ENCODE measurements at places on chromosomes 6 and 20. TPM values are rescaled to one million over a fixed set of nuclear protein-coding genes. Genes with fewer than 3 reads are reported as not detected.

ID1 gene
- total RNA-seq = 6.4 TPM

AURKA gene
- total RNA-seq = 1.9 TPM

DEFB124 gene
- not detected for total RNA-seq

ANGPT4 gene
- total RNA-seq = not detected

HLA-DQA1 gene
- total RNA-seq = not detected

THBD gene
- total RNA-seq = 27.5 TPM

GINS1 gene
- total RNA-seq = 3.2 TPM

TRIM26 gene
- total RNA-seq = 18.6 TPM

KCNG1 gene
- 6.8 TPM for total RNA-seq

EPB41L1 gene
- 14.1 TPM for total RNA-seq

OR2H2 gene
- not detected for total RNA-seq

RAET1L gene
- total RNA-seq = not detected

TMEM151B gene
- not detected for total RNA-seq

CDH26 gene
- total RNA-seq = 0.23 TPM

ADGRF5 gene
- 0.23 TPM for total RNA-seq

MYL9 gene
- total RNA-seq = 5.6 TPM

PLG gene
- not detected for total RNA-seq

STX11 gene
- 1.7 TPM for total RNA-seq

SMOC2 gene
- total RNA-seq = not detected

CCDC170 gene
- 0.23 TPM for total RNA-seq

SNAP91 gene
- under 0.01 TPM for total RNA-seq

TP53TG5 gene
- total RNA-seq = 0.12 TPM

HECA gene
- 11.3 TPM for total RNA-seq

TXLNB gene
- 0.23 TPM for total RNA-seq

IMPG1 gene
- total RNA-seq = not detected

C6orf118 gene
- not detected for total RNA-seq

PPIL6 gene
- total RNA-seq = 2.1 TPM

ERVFRD-1 gene
- total RNA-seq = not detected

BIRC7 gene
- not detected for total RNA-seq

TNFRSF6B gene
- 7.8 TPM for total RNA-seq

BMP7 gene
- total RNA-seq = under 0.01 TPM

MARCKS gene
- total RNA-seq = 128 TPM

PBOV1 gene
- not detected for total RNA-seq

BPIFA1 gene
- total RNA-seq = not detected

TINAG gene
- total RNA-seq = not detected

SIRPA gene
- total RNA-seq = 6.0 TPM

C20orf144 gene
- total RNA-seq = 0.15 TPM

BCLAF1 gene
- 57.0 TPM for total RNA-seq

TRIM38 gene
- total RNA-seq = 6.8 TPM

BPIFB4 gene
- total RNA-seq = 0.23 TPM

ARFGEF3 gene
- total RNA-seq = under 0.01 TPM

CRISP3 gene
- total RNA-seq = not detected

FHL5 gene
- total RNA-seq = not detected

FAXC gene
- total RNA-seq = 0.15 TPM

NKX2-2 gene
- not detected for total RNA-seq

AVP gene
- total RNA-seq = not detected

HLA-DOA gene
- under 0.01 TPM for total RNA-seq

PDYN gene
- not detected for total RNA-seq

RING1 gene
- total RNA-seq = 33.6 TPM

TSBP1 gene
- total RNA-seq = not detected

SLC17A1 gene
- not detected for total RNA-seq

SLC13A3 gene
- 1.3 TPM for total RNA-seq

TNF gene
- not detected for total RNA-seq

HLA-DOB gene
- not detected for total RNA-seq

LAMA2 gene
- 86.1 TPM for total RNA-seq
